ENCODE measurements at places on chromosomes 4 and X. TPM values are rescaled to one million over a fixed set of nuclear protein-coding genes. Genes with fewer than 3 reads are reported as not detected.

DNA sequence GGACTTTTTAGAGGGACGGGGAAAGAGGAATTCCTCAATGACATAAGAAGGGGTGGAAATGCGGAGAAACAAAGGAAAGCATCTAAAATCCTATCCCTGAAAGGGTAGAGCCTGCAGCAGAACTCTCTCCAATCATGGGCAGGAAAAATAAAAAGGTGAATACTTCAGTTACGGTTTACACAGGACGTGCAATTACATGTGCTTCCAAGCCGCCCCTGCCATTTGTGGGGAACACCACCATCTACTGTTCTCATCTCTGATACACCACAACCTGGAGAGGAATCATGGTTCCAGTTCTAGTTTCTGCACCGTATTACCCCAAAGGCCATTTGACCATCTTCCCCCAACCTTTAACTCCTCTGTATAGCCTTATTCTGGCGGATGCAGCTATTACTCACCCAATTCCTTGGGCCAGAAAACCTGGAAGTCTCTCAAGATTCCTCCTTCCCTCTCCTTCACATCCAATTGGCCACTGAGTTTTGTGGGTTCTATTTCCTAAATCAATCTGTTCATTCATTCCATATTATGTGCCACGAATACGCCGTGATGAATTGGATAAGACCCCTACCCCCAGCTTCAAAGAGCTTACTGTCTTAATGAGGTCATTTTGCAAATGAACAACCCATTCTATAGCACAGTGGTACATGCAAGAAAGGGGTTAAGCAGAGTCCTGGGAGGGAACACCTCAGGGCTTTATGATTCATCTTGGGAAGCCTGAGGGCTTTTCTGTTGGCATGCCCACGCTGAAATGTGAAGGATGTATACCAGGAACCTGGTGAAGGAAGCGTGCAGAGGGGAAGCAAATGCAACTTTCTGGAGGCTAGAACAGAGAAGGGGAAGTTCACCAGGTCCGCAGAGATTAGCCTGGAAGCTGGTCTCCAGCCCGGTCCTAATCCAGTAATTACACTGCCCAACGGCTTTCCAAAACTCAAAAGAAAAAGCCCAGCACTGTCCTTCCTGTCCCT is 1.4 kb upstream of the MSL3 start:
- H3K27me3 ChIP-seq, result no peaks in the 10 kb centered on the region
- no peaks in the 10 kb centered on the region for H3K36me3 ChIP-seq

DNA sequence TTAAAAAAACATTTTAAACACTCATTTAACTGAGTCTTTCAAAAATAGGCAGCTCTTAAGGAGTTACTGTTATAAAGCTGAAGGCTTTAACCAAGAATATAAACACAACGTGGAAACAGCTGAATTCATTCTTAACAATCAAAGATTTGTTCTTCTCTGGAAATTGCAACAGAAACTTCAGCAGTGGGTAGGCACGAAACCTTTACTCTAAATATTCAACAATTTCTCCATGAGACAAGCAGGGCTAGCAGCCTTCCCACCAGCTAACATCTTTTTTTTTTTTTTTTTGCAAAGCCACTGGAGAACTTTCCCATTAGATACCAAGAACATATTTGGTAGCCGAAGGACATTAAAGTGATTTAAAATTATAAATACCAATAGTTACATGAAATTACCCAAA is 78.2 kb upstream of the PRSS48 start:
- H3K4me1 ChIP-seq, result peaks cover 15% of the 10 kb centered on the region
- H3K36me3 ChIP-seq, result no peaks in the 10 kb centered on the region
- no peak overlapping the region for H3K4me3 ChIP-seq
- no peaks in the 10 kb centered on the region for H3K27me3 ChIP-seq
- H3K27ac ChIP-seq, result no peak overlapping the region

GRCh38 chr4:113772319-113772718 is 10.8 kb upstream of the CAMK2D start:
- H3K27ac ChIP-seq, result no peak overlapping the region
- no peak overlapping the region for H3K4me3 ChIP-seq
- DNase-seq, result no peak
- no peaks in the 10 kb centered on the region for H3K36me3 ChIP-seq
- H3K27me3 ChIP-seq, result no peaks in the 10 kb centered on the region

DNA sequence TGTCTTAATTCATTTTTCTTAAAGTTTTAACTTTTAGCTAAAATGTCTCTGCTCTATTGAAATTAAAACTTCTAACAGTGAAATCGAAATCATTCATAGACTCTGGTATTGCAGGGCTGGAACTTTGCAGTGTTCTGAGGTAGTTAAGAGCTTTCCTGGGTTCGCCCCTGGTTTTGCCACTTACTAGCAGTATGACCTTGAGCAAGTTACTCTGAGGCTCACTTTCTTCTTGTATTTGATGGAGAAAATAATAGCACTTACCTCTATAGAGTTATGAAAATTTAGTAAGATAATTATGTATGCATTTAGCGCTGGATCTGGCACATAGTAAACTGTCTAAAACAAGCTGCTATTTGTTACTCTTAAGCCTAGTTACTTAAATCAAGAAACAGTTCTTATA is 1.7 kb downstream of the SLAIN2 start:
- H3K4me1 ChIP-seq, result peaks cover 6% of the 10 kb centered on the region
- H3K36me3 ChIP-seq, result no peaks in the 10 kb centered on the region
- peak overlapping the region; percentile 59 for H3K4me3 ChIP-seq
- DNase-seq, result no peak
- no peaks in the 10 kb centered on the region for H3K27me3 ChIP-seq

DNA sequence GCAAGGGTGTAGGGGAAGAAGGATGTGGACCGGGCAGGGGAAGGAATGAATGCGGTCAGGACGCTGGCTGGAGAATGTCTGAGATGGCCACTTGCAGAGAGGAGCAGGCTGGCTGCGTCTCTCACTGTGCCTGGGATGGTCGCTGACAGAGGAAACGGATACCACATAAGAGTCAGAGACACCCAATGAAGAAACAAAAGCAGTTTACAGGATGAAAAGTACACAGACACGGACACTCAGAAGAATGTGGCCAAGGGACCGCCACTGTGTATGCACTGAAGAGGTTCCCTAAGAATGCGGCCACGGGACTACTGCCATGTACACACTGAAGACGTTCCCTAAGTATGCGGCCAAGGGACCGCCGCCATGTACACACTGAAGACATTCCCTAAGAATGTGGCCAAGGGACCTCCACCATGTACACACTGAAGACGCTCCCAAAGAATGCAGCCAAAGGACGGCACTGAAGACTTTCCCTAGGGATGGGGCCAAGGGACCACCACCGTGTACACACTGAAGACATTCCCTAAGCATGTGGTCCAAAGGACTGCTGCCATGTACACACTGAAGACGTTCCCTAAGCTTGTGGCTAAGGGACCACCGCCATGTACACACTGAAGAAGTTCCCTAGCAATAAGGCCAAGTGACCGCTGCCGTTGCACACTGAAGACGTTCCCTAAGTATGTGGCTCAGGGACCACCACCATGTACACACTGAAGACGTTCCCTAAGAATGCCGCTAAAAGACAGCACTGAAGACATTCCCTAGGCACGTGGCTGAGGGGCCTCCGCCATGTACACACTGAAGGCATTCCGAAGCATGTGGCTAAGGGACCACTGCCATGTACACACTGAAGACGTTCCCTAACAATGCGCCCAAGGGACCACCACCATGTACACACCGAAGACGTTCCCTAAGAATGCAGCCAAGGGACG is 32.2 kb downstream of the DHRSX start:
- no peak for DNase-seq
- no peaks in the 10 kb centered on the region for H3K4me1 ChIP-seq
- H3K27me3 ChIP-seq, result no peaks in the 10 kb centered on the region
- no peaks in the 10 kb centered on the region for H3K36me3 ChIP-seq
- H3K4me3 ChIP-seq, result no peak overlapping the region

GRCh38 chrX:136827026-136827425 is 46.3 kb upstream of the ARHGEF6 start:
- peaks cover 2% of the 10 kb centered on the region for H3K4me1 ChIP-seq
- H3K4me3 ChIP-seq, result no peak overlapping the region
- no peak for DNase-seq
- H3K27me3 ChIP-seq, result no peaks in the 10 kb centered on the region

Gene TMPRSS11D
- not detected for total RNA-seq

- peaks cover 15% of the 10 kb centered on the region for H3K4me1 ChIP-seq
- no peaks in the 10 kb centered on the region for H3K27me3 ChIP-seq
- DNase-seq, result no peak
Observed at GRCh38 chr4:109436504-109436903, 2.9 kb downstream of the SEC24B start.

DNA sequence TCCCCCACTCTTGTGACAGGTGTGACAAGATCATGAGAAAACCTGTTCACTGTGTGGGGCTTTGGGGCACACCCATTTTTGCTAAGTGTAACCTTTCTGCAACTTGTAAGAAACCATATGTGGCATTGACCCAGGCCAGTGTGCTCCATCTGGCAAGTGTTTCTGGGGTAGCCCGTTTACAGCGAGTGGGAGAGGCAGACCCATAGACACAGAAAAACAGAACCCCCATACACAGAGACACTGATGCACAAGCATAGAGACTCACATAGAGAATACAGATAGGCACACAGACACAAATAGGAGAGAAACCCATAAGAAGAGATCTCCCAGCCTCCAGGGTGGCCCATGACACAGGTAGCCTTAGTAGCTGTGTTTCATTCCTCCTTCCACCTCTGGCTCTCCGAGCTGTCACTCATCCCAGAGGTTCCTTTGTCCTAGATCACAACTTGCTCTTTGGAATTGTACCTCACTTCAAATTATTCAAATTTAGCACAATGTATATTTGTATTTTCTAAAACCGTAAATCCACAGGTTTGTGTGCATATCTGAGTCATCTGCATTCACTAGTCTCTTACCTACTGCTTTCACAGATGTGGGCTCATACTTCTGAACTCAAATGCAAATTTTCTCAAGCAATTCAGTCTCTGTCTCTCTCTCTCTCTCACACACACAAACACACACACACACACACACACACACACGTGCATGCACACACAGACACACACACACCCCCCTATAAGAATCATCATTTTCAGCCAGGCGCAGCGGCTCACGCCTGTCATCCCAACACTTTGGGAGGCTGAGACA is 114.4 kb downstream of the SH3KBP1 start:
- H3K4me3 ChIP-seq, result no peak overlapping the region
- DNase-seq, result no peak
- H3K27me3 ChIP-seq, result no peaks in the 10 kb centered on the region
- H3K36me3 ChIP-seq, result no peaks in the 10 kb centered on the region
- H3K27ac ChIP-seq, result no peak overlapping the region
- peaks cover 2% of the 10 kb centered on the region for H3K4me1 ChIP-seq

DNA sequence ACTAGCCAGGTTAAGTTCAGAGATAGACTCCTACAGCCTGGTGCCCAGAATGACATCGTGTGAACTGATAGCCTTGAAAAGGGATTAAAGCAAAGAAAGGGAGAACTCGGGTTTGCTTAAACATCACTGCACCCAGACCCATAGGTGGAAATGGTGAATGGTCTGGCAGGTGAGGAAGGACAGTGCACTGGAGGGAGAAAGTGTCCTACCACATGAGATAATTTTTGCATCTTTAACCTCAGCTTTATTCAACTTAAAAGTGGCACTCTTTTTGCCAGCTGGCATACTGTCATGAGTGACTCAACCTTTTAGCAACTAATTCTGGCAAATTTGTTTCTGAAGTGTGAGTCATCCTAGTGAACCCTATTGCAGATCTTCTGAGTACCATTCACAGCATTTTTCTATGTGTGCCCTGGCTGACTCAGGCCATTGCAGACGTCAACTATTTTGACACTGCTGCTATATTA is 53.0 kb upstream of the DAPP1 start:
- H3K4me1 ChIP-seq, result peaks cover 2% of the 10 kb centered on the region
- H3K36me3 ChIP-seq, result no peaks in the 10 kb centered on the region
- no peak overlapping the region for H3K4me3 ChIP-seq

DNA sequence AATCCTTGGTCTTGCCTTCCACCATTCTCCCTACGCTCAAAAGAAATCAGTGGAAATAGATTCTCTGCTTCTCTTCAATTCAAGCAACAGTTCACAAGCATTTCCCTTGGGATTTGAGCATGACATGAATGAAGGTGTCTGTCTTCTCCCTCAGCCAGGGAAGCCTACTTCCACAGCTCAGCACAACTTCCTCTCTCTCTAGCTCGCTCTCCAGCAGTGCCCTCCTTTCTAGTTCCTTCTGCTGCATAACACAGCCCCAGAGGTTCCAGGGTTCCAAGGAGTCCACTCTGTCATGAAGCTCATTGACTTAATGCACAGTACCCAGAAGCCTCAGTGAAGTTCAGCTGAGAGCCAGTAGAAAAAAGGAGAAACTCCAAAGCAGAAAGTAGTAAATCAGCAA is 81.3 kb downstream of the PLS3 start:
- H3K36me3 ChIP-seq, result no peaks in the 10 kb centered on the region
- H3K27ac ChIP-seq, result no peak overlapping the region
- no peaks in the 10 kb centered on the region for H3K4me1 ChIP-seq
- H3K27me3 ChIP-seq, result no peaks in the 10 kb centered on the region

DNA sequence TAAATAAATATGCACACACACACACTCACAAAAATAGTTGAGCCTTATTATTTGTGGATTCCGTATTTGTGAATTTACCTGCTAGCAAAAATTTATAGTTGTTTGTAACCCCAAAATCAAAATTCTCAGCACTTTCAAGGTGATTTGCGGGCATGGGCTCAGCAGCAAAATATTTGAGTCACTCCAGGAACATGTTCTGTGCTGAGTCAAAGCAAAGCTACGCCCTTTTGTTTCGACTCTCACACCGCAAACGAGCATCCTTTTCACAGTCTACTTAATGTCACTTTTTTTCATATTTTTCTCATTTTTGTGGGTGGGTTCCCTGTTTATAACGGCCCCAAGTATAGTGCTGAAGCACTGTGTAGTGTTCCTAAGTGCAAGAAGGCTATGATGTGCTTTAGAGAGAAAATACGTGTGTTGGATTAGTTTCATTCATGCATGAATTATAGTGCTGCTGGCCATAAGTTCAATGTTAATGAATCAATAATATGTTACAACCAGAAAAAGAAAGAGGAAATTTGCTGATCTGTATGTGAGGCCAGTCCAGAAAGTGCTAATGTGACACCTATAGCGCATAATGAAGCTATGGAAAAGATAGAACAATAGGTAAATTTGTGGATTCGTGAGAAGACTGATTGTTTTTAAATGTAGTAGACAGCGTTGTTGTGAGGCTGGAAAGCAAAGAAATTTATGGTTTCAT is 723.2 kb upstream of the AGA start:
- no peaks in the 10 kb centered on the region for H3K36me3 ChIP-seq
- no peaks in the 10 kb centered on the region for H3K4me1 ChIP-seq
- DNase-seq, result no peak
- no peak overlapping the region for H3K27ac ChIP-seq

- no peaks in the 10 kb centered on the region for H3K4me1 ChIP-seq
- H3K4me3 ChIP-seq, result no peak overlapping the region
- H3K36me3 ChIP-seq, result no peaks in the 10 kb centered on the region
Observed at GRCh38 chr4:52925531-52925968, 63.4 kb downstream of the RASL11B start.

Gene PAK3
- total RNA-seq, result 8.5 TPM

DNA sequence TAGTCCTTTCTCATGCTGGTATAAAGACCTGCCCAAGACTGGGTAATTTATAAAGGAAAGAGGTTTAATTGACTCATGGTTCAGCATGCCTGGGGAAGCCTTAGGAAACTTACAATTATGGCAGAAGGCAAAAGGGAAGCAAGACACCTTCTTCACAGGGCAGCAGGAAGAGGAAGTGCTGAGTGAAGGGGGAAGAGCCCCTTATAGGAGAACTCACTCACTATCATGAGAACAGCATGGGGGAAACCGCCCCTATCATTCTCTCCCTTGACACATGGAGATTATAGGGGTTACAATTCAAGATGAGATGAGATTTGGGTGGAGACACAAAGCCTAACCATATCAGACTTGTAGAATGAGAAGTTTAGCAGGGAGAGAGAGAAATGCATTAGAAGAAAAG is 373.3 kb upstream of the DIAPH2 start:
- H3K36me3 ChIP-seq, result no peaks in the 10 kb centered on the region
- no peaks in the 10 kb centered on the region for H3K27me3 ChIP-seq
- no peak for DNase-seq
- no peak overlapping the region for H3K4me3 ChIP-seq
- H3K4me1 ChIP-seq, result no peaks in the 10 kb centered on the region
- H3K27ac ChIP-seq, result no peak overlapping the region

Data from ovary (tissue), 10 donors.